ENCODE measurements at places on chromosomes 13 and 19.
A peak's percentile ranks its signal among the peaks of the same experiment; 100 is the strongest.

DNA sequence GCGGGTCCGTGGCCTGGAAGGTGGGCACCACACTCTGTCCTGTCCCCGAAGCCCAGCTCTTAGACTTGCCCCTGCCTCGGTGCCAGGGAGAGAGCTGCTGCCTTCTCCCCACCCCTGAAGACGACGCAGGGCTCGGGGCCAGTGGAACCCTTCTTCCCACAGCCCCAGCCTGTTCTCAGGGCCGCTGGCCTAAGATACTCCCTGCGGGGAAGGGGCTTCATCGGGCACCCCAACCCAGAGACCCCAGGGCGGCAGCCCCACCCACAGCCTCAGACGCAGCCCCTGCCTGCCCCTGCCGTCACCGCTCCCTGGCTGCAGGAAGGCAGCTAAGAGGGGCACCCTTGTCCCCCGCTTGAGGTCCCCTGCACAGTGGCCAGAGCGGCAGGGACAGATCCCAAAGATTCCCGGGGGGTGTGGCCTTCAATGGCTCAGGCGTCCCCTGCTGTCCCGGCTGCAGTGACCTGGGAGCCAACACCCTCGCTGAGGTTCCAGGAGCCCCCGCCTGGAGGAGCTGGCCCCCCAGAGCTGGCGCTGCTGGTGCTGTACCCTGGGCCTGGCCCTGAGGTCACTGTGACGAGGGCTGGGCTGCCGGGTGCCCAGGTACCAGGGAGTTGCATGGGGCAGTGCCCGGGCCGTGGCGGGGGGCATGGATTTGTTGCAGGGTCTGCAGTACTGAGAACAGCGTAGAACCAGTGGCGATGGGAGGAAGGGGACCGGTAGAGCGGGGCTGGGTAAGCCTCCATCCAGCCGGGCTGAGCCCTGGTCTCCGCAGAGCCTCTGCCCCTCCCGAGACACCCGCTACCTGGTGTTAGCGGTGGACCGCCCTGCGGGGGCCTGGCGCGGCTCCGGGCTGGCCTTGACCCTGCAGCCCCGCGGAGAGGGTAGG lies 1.0 kb downstream of the AMH start:
- DNase-seq = no peak
- peaks cover 8% of the 10 kb centered on the region for H3K36me3 ChIP-seq
- no peak overlapping the region for H3K27ac ChIP-seq
- peaks cover 15% of the 10 kb centered on the region for H3K4me1 ChIP-seq
- peaks cover 8% of the 10 kb centered on the region for H3K27me3 ChIP-seq
- no peak overlapping the region for H3K4me3 ChIP-seq

- peak; percentile 56 for DNase-seq
- no peak overlapping the region for H3K27ac ChIP-seq
- H3K4me3 ChIP-seq = peak overlapping the region; percentile 52
- peaks cover 3% of the 10 kb centered on the region for H3K4me1 ChIP-seq
These were observed 33.0 kb downstream of the GJA3 start for GRCh38 chr13:20127562-20128458.

DNA sequence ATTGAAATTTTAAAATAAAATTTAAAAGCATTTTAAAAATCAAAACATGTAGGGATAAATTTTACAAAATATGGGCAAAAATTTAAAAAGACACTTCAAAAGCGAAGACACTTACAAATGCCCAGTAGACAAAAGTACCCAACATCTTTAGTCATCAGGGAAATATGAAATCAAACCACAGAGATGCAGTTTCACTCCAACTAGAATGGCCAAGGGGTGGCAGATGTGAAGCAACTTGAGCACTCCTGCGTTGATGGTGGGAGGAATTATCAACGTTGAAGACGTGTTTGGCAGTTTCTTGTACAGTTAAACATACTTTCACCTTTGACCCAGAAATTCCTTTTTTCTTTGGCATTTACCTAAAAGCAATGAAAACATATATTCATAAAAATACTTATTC lies 518.0 kb upstream of the SGCG start:
- no peak for DNase-seq
- H3K36me3 ChIP-seq = no peaks in the 10 kb centered on the region
- no peak overlapping the region for H3K4me3 ChIP-seq
- H3K27ac ChIP-seq = no peak overlapping the region

- no peak overlapping the region for H3K4me3 ChIP-seq
- peaks cover 7% of the 10 kb centered on the region for H3K36me3 ChIP-seq
- DNase-seq = no peak
- peaks cover 27% of the 10 kb centered on the region for H3K4me1 ChIP-seq
- H3K27ac ChIP-seq = no peak overlapping the region
These were observed 3.9 kb downstream of the GPR108 start for GRCh38 chr19:6733338-6734095.

GRCh38 chr13:40422588-40423235 lies 243.7 kb downstream of the FOXO1 start:
- H3K4me1 ChIP-seq = peaks cover 29% of the 10 kb centered on the region
- H3K36me3 ChIP-seq = no peaks in the 10 kb centered on the region
- H3K27ac ChIP-seq = no peak overlapping the region
- no peak for DNase-seq
- no peak overlapping the region for H3K4me3 ChIP-seq
- no peaks in the 10 kb centered on the region for H3K27me3 ChIP-seq

DNA sequence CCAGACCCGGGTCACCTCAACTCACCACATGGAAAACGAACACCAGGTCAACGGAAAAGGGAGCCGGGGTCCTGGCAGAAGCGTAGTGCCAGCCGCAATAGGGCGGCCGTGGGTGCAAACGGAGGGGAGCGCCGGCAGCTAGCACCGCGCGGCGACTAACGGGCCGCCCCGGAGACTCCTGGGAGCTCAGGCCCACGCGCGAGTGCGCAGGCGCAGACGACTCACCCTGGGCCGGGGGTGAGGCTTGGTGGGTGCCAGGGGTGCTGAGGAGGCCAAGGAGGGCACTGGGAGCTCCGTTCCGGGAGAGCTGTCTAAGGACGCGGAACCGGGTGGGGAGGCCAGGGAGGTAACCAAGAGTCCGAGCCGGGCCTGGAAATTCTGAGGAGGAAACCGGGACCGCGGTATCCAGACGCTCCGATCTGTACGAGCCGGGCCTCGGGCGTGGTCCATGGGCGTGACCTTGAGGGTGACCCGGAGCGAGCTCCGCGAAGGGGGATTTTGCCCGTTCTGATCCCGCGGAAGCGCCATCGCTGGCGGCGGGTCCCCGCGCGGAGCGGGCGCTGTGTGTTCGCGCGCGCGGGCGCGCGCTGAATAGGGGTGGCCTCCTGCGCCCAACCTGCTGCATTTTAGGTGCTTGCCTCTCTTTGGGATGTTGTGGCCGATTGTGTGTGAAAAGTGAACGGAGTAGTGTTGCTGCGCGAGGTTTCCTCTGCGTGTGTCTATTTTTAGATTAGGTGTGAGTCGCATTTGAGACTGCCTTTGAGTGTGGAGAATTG lies at the start of gene ZNF382:
Gene ZNF382 (plus strand): TSS at position 213 of the 776 bp plus-strand sequence. CDS start 4,602 bp downstream, outside the sequence.
- DNase-seq = peak; percentile 88
- H3K36me3 ChIP-seq = peaks cover 53% of the 10 kb centered on the region
- H3K4me3 ChIP-seq = peak within 1 kb of the TSS; percentile 94
- peaks cover 2% of the 10 kb centered on the region for H3K27me3 ChIP-seq
- H3K4me1 ChIP-seq = peaks cover 18% of the 10 kb centered on the region

- no peak overlapping the region for H3K4me3 ChIP-seq
- H3K4me1 ChIP-seq = peaks cover 9% of the 10 kb centered on the region
- peaks cover 3% of the 10 kb centered on the region for H3K27me3 ChIP-seq
- no peaks in the 10 kb centered on the region for H3K36me3 ChIP-seq
- no peak for DNase-seq
These were observed 66.9 kb upstream of the CLDN10 start for GRCh38 chr13:95485518-95486144.

GRCh38 chr19:28168557-28168956 lies 1044.4 kb downstream of the UQCRFS1 start:
- no peak overlapping the region for H3K4me3 ChIP-seq
- no peak for DNase-seq
- H3K27me3 ChIP-seq = no peaks in the 10 kb centered on the region
- H3K27ac ChIP-seq = no peak overlapping the region

GRCh38 chr19:1313695-1314613 lies 28.3 kb downstream of the EFNA2 start:
- no peak overlapping the region for H3K27ac ChIP-seq
- no peak for DNase-seq
- no peak overlapping the region for H3K4me3 ChIP-seq
- H3K27me3 ChIP-seq = peaks cover 29% of the 10 kb centered on the region
- no peaks in the 10 kb centered on the region for H3K4me1 ChIP-seq

- H3K4me1 ChIP-seq = peaks cover 19% of the 10 kb centered on the region
- no peaks in the 10 kb centered on the region for H3K27me3 ChIP-seq
- no peak for DNase-seq
- no peaks in the 10 kb centered on the region for H3K36me3 ChIP-seq
These were observed 1.1 kb downstream of the CRTC1 start for GRCh38 chr19:18684642-18684993.

DNA sequence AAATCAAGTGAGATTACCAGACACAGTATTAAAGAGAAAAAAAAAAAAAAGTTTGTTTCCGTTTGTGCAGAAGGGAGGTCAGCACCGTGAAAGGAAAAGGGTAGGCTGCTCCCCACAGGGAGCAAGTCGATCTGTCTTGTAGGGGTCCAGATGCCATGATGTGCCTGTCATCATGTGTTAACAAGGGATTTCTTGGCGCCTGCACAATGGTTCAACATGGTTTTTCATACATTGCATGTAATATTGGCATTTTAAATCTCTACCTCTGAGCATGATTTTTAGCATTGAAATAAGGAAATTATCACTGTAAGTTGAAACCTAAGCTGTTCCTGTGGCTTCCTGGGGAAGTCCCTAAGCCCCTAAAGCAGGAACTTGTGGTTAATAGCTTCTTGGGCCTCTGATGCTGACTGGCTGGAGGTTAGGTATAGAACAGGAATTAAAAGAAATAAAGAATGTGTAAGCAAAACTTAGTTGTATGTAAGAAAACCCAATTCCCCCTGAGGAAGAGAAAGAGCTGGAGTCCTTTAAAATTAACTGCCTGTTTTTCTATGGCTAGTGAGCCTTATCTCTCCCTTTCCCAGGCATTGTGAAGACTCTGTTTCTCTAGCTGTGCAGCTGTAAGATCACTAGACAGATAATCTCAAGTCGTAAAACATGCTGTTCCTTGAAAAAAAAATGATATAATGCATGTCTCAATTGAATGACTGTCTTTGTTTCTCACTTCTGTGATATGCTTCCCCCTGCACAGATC lies 7.4 kb upstream of the FCGBP start:
- H3K27me3 ChIP-seq = no peaks in the 10 kb centered on the region
- H3K4me3 ChIP-seq = peak overlapping the region; percentile 72
- peaks cover 7% of the 10 kb centered on the region for H3K36me3 ChIP-seq
- H3K27ac ChIP-seq = peak overlapping the region; percentile 89

DNA sequence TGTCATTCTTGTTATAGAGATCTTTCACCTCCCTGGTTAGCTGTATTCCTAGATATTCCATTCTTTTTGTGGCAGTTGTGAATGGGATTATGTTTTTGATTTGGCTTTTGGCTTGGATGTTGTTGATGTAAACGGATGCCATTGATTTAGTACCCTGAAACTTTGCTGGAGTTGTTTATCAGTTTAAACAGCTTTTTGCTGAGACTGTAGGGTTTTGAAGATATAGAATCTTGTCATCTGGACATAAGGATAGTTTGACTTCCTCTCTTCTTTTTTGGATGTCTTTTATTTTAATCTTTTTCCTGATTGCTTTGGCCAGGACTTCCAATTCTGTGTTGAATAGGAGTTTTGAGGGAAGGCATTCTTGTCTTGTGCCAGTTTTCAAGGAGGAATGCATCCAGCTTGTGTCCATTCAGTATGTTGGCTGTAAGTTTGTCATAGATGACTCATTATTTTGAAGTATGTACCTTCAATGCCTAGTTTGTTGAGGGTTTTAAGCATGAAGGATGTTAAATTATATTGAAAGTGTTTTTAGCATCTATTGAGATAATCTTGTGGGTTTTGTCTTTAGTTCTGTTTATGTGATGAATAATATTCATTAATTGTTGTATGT lies 16.8 kb downstream of the ZNF431 start:
- peaks cover 9% of the 10 kb centered on the region for H3K4me1 ChIP-seq
- H3K36me3 ChIP-seq = peaks cover 75% of the 10 kb centered on the region
- DNase-seq = no peak

GRCh38 chr13:31528176-31528575 lies 211.2 kb upstream of the RXFP2 start:
- no peaks in the 10 kb centered on the region for H3K4me1 ChIP-seq
- no peak overlapping the region for H3K4me3 ChIP-seq
- H3K36me3 ChIP-seq = no peaks in the 10 kb centered on the region
- DNase-seq = no peak
- H3K27ac ChIP-seq = no peak overlapping the region
- H3K27me3 ChIP-seq = peaks cover 2% of the 10 kb centered on the region

DNA sequence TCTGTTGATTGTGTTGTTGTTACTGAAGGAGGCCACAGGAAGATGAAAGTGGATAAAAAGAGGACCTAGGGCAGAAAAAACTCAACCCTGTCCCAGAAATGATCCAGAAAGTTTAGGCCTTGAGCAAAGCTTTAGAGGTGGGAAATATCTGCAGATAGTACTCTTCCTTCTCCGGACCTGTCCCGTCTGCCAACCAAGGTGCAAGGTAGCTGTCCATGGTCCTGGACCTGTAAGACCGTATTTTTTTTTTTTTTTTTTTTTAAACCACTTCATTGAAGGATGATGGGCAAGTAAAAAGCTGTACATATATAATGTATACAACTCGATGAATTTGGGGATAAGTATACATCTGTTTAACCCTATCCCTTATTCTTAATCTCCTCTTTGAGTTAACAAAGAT lies 225.9 kb downstream of the OLFM4 start:
- DNase-seq = no peak
- H3K27ac ChIP-seq = no peak overlapping the region
- H3K36me3 ChIP-seq = no peaks in the 10 kb centered on the region
- H3K27me3 ChIP-seq = no peaks in the 10 kb centered on the region
- no peak overlapping the region for H3K4me3 ChIP-seq

GRCh38 chr13:99528547-99528946 lies 27.3 kb downstream of the TM9SF2 start:
- peaks cover 32% of the 10 kb centered on the region for H3K4me1 ChIP-seq
- peaks cover 42% of the 10 kb centered on the region for H3K36me3 ChIP-seq
- H3K27me3 ChIP-seq = no peaks in the 10 kb centered on the region
- H3K4me3 ChIP-seq = no peak overlapping the region
- no peak overlapping the region for H3K27ac ChIP-seq
- no peak for DNase-seq

GRCh38 chr13:98844021-98844420 lies 91.5 kb upstream of the SLC15A1 start:
- DNase-seq = no peak
- no peaks in the 10 kb centered on the region for H3K4me1 ChIP-seq
- peaks cover 13% of the 10 kb centered on the region for H3K36me3 ChIP-seq

- H3K27ac ChIP-seq = no peak overlapping the region
- H3K4me1 ChIP-seq = peaks cover 13% of the 10 kb centered on the region
- no peaks in the 10 kb centered on the region for H3K36me3 ChIP-seq
- H3K27me3 ChIP-seq = no peaks in the 10 kb centered on the region
These were observed 317.9 kb downstream of the SHISA2 start for GRCh38 chr13:25733696-25734435.

- H3K4me3 ChIP-seq = no peak overlapping the region
- H3K36me3 ChIP-seq = no peaks in the 10 kb centered on the region
- H3K4me1 ChIP-seq = peaks cover 35% of the 10 kb centered on the region
- no peak for DNase-seq
- no peak overlapping the region for H3K27ac ChIP-seq
These were observed 7.5 kb downstream of the DOCK9 start for GRCh38 chr13:98970330-98970729.

- no peak overlapping the region for H3K4me3 ChIP-seq
- no peaks in the 10 kb centered on the region for H3K27me3 ChIP-seq
- H3K36me3 ChIP-seq = no peaks in the 10 kb centered on the region
- H3K27ac ChIP-seq = no peak overlapping the region
These were observed 277.5 kb upstream of the SOX1 start for GRCh38 chr13:111789420-111789819.

All from activated naive CD8-positive, alpha-beta T cell treated with anti-CD3 and anti-CD28 coated beads, Interleukin-2, amount 50 U/mL, for 24 hours (primary cell).